ENCODE measurements at places on chromosomes 16 and 17.

- DNase-seq = no peak
These were observed 49.8 kb upstream of the SCNN1B start for GRCh38 chr16:23252310-23252709.

- DNase-seq = no peak
These were observed 10.5 kb upstream of the TEKT3 start for GRCh38 chr17:15351925-15352324.

- no peak for DNase-seq
These were observed 10.9 kb downstream of the SLC7A6OS start for GRCh38 chr16:68299571-68300453.

DNA sequence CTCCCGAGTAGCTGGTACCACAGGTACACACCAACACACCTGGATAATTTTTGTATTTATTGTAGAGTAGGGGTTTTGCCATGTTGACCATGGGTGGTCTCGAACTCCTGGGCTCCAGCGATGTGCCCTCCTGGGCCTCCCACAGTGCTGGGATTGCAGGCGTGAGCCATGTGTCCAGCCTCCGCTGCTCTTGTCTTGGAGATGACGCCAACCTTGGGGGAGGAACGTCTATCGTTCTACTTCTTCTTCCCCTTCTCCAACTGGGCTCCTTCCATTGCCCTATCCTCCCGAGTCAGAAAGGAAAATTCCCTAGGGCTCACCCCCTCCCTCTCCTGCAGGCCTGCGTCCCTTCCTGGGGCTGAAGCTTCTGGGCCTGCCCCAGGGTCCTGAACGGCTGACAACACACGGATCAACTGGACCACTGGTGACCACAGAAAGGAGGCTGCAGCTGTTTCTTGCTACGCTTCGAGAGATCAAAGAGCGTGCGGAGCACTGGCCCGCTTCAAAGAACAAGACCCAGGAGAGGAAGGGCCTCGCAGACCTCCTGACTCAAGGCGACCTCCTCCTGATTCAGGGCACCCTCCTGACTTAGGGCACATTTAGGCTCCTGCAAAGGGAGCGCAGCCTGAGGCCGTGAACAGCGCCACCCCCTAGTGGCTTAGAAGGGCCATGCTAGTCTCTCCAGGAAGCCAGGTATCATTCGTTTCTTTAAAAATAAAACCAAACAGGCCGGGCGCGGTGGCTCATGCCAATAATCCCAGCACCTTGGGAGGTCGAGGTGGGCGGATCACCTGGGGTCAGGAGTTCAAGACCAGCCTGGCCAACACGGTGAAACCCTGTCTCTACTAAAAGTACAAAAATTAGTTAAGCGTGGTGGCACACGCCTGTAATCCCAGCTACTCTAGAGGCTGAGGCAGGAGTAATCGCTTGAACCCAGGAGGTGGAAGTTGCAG is 48.5 kb upstream of the HELZ start:
- peak; percentile 70 for DNase-seq

GRCh38 chr16:77579351-77579891 is 142.9 kb upstream of the NUDT7 start:
- DNase-seq = no peak

- no peak for DNase-seq
These were observed 376.4 kb downstream of the SLC39A11 start for GRCh38 chr17:72715906-72716572.

GRCh38 chr16:9102379-9102778 is 10.9 kb downstream of the HAPSTR1 start:
- DNase-seq = peak; percentile 32

DNA sequence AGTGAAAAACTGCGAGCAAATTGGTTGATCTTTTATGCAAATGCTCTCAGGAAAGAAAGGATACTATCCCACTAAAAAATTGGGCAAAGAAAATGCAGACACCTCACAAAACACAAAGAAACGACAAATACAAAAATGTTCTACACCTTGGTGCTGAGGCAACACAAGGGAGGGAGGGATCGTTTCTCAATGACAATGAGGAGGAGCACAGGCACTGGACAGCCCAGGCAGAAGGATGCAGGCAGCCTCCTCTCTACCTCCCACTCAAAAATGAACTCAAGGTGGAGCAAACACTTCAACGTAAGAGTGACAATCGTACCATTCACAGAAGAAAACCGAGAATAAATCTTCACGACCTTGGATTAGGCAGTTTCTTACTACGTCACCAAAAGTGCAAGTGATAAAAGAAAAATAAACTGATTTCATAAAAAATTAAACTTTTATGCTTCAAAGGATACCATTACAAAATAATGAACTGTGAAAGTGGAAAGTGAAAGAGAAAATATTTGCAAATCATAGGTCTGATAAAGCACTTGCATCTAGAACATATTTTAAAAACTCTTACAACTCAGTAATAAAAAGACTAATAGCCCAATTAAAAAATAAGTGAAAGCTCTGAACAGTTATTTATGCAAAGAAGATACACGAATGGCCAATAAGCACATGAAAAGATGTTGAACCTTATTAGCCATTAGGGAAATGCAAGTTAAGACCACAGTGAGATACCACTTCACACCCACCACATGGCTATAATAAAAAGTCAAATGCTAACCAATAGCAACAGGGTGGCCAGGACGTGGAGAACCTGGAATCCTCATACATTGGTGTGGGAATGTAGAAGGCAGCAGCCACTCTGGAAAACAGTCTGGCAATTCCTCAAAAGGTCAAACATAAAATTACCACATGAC is 80.8 kb upstream of the TRAP1 start:
- no peak for DNase-seq

GRCh38 chr17:60493847-60494321 is 32.2 kb downstream of the APPBP2 start:
- no peak for DNase-seq

DNA sequence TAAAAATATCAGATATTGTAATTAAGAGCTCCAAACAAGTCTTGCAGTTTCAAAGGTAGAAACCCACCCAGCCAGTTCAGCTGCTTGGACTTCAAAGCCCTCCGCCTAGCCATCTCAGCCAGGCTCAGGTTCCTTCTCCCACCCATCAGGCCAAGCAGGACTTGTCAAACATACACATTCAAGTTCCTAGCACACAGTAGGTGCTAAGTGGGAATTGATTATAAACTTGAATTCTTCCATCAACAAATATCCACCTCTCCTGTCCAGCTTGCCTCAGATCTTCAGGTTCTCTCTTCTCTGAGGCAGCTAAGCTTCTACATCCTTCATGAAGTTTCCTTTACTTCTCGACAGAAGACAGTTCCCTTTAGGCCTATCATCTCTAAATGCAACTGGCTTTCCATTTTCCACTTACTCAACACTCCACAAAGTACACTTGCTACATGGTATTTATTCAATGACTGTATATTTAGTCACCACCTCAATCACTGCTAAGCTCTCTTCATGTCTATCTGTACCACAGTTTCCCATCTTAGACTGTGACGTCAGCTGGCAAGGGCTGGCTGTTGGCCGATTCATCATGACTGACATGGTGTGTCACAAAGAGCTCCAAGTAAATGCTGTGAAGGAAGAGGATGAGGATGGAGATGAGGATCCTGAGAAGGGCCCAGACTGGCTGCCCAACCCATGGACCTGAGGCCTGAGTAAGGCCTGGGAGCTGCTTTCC is 13.3 kb upstream of the COG7 start:
- DNase-seq = no peak

DNA sequence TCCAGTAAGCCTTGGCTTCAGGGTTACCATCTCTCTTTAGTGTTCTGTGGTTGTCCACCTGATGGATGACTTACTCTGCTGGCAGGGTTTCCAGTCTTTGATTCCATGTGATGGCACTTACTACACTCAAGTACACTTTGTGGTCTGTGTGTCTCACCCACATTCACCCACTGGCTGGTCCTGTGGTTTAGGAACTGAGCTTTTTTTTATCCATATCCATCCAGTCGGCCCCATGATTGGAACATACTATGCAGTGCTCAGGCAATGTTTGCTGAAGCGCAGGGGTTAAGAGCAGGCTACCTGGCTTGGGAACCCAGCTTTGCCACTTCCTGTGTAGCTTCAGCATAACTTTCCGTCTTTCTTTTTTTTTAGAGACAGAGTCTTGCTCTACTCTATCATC is 2.8 kb upstream of the FUS start:
- DNase-seq = peak; percentile 64

DNA sequence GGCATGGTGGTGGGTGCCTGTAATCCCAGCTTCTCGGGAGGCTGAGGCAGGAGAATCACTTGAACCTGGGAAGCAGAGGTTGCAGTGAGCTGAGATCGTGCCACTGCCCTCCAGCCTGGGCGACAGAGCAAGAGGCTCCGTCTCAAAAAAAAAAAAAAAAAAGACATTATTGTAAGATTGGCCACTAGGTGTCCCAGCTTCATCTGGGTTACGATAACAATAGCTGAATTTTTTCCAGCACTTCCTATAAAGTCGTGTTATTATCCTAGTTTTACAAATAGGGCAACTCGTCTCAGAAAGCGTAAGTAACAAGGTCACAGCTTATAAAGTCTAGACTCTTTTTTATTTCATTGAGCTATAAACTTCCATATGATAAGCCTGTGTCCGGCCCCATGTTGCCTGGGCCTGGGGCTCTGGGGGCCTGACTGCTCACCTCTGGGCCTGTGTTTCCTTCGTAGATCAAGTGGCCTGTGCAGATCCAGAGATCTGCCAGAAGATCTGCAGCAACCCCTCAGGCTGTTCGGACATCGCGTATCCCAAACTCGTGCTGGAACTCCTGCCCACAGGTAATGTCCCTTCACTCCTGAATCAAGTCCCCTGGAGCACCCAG is 60.5 kb downstream of the SLC5A11 start:
- DNase-seq = no peak

GRCh38 chr16:2028620-2029220 is 2.0 kb downstream of the NHERF2 start:
- no peak for DNase-seq

Data from CD4-positive, alpha-beta T cell treated with Interleukin-4 for 1 hour (primary cell).